NCI-H446 (cell line): ENCODE measurements at places on chromosomes 6 and 20.

GRCh38 chr6:16849280-16849987 is 88.2 kb upstream of the ATXN1 start:
- no peak for DNase-seq

DNA sequence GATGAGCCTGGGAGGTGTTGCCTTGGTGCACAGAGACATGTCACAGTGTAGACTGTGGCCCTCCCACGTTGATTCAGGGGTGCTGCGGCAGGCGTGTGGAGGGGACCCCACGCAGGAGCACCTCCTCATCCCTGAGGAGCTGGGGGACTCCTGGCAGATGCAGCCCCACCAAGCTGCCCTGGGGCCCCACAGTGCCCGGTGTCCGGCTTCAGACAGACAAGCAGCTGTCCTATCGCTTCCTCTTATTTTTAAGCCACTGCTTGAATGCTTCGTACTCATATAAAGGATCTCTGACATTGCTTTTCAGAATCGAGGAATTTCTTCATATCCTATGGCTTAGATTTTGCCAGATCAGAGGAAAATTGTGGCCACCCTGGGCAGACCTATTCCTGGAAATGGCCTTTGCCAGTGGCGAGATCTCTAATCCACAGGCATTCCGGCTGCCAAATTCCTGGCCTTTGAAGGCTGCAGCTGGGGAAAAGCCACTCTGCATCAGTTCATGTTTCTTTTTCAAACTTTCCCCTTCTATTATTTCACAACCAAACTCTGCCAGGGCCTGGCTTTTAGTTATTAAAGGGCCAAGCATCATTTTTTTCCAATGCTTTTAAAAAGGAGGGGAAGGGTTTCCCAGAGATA is 337.0 kb downstream of the THBS2 start:
- DNase-seq = no peak

DNA sequence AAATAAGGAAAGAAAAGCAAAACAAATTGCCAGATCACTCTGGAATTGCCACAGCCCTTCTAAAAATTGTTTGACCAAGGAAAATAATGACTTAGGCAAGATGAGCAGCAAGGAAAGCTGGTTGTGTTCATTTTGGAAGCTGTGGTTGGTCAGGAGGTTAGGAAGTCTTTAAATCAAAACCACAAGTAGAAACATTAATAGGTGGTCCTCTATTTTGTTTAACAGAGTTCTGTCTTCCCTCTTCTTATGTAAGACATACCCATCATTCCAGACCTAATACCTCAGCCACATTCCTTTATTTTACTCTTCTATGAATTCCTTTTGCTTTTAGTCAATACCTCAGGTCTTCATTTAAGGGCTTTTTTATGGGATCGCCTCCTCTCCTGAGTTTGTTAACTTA is 422.2 kb upstream of the PLCB4 start:
- no peak for DNase-seq

GRCh38 chr6:78093906-78094305 is 441.1 kb downstream of the MEI4 start:
- DNase-seq = no peak

GRCh38 chr20:3371754-3372153 is 35.7 kb downstream of the DNAAF9 start:
- DNase-seq = no peak

DNA sequence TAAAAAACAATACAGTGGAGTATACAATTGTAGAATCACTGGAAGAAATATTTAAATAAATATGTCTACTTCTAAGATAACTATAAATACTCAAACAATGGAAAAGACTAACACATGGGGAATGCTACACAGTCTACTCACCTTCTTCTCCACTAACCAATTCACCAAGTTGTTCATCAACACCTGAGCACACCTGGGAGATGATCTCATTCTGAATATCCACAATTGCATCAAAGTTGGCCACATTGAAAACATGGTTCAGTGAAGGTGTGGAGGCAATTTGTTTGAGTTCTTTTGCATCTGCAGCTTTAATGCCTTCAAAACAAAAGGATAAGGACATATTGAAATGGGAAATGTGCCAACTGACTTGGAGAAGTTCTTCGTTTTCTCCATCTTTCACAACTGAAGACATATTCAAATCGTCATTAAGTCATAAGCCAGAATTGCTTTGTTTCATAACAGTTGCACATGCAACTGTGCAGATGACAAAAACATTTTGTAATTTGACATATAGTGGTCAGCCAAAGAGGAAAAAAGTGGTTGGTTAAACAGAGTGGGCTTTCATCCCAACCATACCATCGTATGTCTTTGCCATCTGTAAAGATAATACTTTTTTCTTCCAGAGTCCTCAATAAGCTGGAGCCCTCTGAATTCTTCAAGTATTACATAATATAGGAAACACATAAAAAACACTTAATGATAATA is 17.5 kb downstream of the COL12A1 start:
- no peak for DNase-seq

DNA sequence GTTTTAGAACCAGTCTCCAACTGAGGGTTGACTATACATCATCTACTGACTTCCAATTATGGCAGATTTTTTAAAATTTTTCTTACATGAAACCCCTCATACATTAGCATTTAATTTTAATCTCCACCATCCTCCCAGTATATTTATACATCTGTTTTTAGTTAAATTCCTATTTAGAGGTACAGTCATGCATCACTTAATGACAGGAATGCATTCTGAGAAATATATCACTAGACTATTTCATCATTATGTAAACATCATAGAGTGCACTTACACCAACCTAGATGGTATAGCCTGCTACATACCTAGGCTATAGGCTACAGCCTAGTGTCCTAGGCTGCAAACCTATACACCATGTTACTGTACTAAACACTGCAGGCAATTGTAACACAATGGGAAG is 316.7 kb upstream of the MARCKS start:
- no peak for DNase-seq

GRCh38 chr6:16163066-16163465 is 34.2 kb downstream of the MYLIP start:
- DNase-seq = no peak

GRCh38 chr6:156449128-156449527 is 328.1 kb upstream of the ARID1B start:
- no peak for DNase-seq

- DNase-seq = no peak
These were observed 132.6 kb downstream of the GPR63 start for GRCh38 chr6:96704713-96705112.

DNA sequence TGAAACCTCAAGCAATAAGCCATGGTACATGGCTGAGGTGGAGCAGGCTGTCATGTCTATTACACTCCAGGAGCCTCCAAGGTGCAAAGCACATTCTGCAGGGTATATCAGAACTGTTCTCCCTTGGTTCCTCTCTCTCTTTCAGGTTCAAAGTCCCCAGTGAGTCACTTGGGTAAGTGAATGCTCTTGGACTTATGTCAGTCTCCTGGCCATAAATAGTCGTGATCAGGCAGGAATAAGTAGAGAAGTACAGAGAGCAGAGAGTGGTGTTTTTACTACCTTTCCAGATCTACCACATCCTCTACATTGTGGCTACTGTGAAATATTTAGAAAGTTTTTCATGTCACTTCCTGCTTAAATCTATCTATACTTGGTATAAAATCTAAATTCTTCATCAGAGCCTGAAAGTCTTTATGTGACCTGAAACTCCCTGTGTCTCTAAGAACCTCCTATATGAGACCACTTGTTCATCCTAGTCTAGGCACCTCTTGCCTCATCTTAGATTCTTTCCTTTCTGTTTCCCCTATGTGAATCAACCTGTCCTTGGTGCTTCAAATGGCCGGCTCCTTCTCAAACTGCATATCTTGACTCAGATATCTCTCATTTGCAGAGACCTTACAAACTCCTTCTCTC is 1077.6 kb upstream of the MAP3K7 start:
- DNase-seq = no peak

DNA sequence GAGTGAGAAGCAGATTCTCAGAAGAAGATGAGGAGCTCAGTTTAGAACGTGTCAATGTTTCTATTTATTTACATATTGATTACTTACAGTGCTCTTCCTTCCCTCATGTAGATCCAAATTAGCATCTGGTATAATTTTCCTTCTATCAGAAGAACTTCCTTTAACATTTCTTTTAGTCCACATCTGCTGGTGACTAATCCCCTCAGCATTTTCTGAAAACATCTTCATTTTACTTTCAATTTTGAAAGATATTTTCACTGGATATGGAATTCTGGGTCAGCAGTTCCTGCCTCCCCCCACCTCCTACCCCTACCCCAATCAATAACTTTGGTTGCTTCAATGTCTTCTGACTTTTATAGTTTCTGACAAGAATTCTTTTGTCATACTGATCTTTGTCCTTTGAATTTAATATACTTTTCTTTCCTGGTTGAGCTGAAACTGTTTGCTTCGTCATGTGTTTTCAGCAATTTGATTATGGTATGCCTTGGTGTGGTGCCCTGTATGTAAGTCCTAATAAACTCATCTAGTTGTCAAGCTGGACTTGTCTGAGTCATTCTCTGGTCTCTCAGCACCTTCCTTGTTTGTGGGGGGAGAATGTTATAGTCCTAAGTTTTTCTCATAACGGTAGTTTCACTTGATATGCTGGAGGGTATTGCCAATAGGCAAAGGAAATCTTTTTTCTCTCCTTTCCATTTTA is 57.0 kb downstream of the SMPDL3A start:
- DNase-seq = no peak

DNA sequence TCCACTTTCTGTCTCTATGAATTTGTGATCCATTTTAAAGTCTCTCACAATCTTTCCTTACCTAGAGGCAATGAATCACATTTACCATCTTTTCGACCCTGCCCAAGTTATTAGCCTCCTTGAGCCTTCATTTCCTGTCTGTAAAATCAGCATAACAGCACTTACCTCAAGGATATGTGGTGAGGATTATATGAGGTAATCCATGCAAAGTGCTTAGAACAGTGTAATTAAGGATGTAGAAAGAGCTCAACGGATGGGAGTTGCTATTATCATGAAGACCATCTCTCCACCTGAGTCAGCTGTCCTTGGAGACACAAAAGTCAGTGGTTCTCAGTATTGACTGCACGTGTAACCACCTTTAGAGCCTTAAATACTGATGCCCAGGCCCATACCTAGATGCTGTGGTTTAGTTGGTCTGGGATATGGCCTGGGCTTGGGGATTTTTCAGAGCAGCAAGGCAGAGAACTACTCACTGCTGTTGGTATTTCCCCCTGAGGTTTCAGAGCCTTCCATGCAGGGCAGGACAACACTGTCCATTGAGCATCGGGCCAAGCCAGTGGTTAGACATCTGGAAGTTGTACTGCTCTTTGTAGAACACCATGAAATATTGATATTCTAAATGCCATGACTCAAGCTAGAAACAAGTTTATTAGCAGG is 55.8 kb downstream of the LYRM2 start:
- no peak for DNase-seq

DNA sequence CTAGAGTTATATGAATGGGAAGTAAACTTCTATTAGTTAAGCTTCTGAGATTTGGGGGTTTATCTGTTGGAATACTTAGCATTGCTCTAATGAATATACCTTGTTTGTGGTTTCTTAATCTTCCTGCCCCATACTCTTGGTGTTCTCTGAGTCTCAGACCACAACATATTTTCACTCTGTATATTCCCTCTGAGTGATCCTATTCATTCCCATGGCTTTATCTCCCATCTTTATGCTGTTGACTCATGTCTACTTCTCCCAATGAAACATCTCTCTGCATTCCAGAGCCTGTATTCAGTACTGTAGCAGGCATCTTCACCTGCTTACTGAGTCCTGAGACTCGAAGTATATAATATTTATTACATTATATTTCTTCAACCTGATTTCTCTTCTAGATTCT is 283.7 kb upstream of the MAP3K7 start:
- DNase-seq = no peak

GRCh38 chr6:126807876-126808275 is 310.6 kb upstream of the RSPO3 start:
- DNase-seq = no peak

GRCh38 chr6:91681296-91681695 is 1094.4 kb upstream of the MAP3K7 start:
- no peak for DNase-seq
